ENCODE measurements at places on chromosomes 5 and 9.

DNA sequence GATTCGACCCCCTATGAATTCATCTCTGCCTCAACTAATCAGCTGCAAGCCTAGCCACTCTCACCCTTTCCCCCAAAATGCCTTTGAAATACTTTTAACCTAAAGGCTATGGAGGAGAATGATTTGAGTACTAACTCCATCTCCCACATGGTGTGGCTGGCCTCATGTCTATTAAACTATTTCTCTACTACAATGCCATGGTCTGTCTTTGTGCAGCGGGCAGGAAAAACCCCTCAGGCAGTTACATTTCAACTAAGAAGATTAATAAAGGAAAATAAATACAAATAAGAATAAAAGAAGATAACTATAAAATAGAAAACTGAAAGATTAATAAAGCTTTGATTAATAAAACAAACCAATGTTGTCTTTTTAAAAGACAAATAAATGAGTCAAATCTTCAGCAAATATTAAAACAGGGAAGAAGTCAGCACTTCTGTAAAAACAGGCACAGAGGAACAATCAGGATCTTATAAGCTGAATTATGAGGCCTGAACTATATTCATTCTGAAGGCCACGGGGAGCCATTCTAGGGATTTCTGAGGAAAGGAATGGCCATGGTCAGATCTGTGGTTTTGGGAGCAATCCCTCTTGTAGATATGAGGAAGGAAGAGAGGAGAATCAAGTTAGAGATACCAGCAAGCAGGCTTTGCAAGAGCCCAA, 116.1 kb upstream of the SLC12A2 start:
- no peak for DNase-seq

DNA sequence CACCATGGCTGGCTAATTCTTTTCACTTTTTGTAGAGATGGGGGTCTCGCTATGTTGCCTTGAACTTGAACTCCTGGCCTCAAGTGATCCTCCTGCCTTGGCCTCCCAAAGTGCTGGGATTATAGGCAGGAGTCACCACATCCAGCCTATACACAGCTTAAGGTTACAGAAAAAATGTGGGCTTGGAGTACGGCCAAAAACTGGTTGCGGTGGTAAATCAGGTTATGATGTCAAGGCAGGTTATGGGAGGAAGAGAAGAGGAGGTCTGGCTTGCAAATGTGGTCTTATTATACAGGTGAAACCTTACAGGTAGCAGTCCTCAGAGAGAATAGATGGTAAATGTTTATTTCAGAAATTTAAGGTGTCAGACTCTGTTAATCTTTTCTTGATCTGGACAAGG, 30.7 kb upstream of the SYK start:
- no peak for DNase-seq

GRCh38 chr5:176353533-176353932, 8.0 kb downstream of the KIAA1191 start:
- DNase-seq: no peak

DNA sequence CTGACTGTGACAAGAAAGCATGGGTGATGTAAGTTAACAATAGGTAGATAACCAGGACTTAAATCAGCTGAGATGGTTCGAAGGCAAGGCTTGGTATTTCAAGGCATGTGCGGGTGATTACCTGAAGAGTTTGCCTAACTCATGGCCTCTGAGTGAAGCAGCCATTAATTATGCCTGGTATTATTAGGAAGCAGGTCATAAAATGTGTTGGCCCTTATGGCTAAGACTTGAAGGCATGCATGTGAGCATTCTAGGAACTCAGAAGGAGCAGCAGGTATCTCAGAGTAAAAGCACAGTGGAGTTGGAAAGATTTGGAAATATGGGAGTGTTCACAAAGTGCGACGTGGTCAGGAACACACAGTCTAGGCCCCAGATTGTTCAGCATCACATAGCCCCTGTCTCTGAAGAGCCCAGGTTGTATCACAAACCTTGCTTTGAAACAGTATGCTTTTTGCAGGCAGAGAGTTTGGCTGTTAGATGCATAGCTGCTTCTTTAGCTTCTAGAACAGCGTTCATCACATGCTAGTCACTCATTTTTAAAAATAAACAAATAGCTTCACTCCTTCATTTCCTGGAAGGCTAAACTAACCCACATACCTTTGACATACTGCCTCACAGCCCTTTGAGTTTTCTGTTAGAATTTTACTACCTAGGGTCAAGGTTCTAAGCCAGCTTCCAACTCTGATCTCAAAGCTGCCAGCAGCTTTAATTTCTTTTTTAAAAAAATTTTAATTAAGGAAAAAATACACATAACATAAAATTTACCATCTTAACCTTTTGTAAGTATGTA, 2.1 kb downstream of the HEXB start:
- no peak for DNase-seq

DNA sequence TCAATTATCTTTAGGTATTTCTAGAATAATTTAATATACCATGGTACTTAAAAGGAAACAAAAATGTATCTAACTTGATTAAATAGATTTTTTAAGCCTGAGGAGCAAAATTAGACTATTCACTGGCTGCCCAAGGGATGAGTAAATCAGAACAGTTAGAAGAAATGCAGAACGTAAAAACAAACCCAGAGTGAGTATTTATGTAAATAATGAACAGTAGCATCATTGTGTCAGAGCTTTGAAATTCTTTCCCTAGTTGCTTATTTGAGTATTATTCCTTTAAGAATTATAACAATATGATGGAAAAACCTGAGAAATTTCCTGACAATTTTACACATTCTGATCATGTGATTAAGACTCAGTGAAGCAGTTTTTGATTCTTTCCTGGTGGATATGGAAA, 200.9 kb downstream of the GDNF start:
- no peak for DNase-seq

- no peak for DNase-seq
Measured at GRCh38 chr5:74063346-74063745, 437.4 kb downstream of the ARHGEF28 start.

DNA sequence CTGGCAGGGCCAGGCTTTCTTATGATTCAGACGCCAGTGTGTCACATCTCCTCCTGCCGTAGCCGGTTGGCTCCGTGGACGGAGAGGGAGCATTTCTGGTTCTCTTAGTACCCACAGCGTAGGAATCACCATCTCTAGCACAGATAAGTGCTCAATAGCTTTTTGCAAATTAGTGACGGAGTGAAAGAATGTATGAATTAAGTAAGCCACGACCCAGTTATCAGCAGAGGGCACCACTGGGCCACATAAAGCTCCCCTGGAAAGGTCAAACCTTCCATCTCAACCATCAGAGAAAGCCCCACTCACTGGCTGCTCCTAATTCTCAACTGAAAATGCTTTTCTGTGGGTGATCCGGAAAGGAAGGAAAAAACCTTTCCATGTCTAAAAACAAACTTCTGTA, 317.0 kb upstream of the ADCY2 start:
- peak; percentile 87 for DNase-seq

GRCh38 chr5:52867809-52868208, 80.1 kb downstream of the ITGA1 start:
- no peak for DNase-seq

GRCh38 chr5:180050121-180050940, 21.2 kb downstream of the RNF130 start:
- no peak for DNase-seq

- no peak for DNase-seq
Measured at GRCh38 chr9:76570826-76571225, 111.8 kb downstream of the GCNT1 start.

- DNase-seq: no peak
Measured at GRCh38 chr5:42483472-42484154, 60.4 kb downstream of the GHR start.

GRCh38 chr5:41503860-41504259, 6.5 kb downstream of the PLCXD3 start:
- peak; percentile 66 for DNase-seq

Measured in NCI-H748 treated with DMSO at 0.1 percent for 48 hours (cell line).